ENCODE measurements at places on chromosomes 6 and 20.

- no peak for DNase-seq
These were observed 73.4 kb upstream of the GTSF1L start for GRCh38 chr20:43800186-43800585.

DNA sequence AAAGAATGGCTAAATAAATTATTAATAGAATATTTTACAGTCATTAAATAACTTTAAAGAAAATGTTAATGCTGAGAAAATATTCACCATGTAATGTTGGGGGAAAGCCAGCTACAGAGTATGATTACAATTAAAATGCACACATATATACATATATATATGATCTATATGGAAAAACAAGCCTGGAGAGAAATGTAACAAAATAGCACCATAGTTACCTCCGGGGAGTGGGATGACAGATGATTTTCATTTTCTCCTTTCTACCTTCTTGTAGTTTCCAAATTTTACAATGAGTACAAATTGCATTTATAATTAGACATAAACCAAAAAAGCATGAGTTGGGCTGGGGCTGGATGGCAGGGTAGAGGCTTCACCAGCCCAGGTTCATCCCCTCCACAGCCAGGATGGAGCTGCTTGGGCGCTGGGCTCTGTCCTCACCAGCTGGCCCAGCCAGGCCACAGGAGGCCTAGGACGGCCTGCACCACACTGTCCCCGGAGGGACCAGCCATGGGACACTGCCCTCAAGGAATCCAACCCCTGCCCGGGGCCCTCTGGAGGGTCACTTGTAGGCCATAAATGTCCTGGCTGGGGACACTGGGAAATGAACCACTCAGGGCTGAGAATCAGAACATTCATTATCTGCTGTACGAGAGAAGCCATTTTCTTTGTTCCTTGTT lies 10.3 kb downstream of the C20orf203 start:
- DNase-seq: no peak

GRCh38 chr6:82951389-82951788 lies 114.3 kb downstream of the UBE3D start:
- no peak for DNase-seq

DNA sequence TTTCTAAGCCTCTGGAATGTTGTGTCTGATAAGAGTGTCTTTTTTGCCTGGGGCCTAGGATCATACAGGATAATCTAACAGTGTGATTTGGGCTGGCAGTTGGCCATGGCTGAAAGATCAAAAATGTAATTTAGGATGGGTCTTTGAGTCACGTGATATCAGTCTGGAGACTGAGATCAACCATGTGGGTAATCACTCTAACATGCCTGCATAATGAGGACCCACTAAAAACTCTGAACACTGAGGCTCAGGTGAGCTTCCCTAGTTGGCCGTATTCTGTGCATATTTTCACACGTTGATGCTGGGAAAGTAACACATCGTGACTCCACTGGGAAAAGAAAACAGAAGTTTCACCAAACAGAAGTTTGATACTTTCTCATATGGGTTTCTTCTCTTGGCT lies 6.3 kb upstream of the MMS22L start:
- DNase-seq: no peak

DNA sequence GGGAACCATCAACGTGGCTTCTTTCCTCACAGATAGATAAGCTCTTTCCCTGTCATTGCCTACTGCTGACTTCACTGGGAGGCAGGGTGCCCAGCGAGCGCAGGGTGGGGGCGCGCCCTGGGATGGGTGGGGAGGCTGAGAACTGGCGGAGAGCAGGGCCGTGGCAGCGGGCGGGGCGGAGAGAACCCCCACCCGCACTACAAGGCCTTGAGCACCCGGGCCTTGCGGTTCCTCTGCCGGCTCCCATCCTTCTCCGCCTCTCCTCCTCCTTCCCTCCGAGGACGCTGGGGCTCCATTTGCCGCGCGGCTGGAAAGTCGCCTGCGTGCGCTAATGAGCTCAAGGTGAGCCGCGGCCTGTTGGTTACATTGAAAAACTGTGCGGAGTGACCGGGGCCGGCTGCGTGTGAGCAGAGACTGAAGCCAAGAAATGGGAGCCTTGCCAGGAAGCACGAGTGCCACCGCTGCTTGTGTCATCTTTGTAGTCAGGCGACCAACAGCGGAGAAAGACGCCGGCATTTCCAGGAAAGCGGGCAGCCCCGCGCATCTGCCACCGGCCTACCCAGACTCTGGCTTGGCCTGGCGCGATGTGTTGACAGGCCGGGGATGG lies 963.5 kb upstream of the SLC35B3 start:
- DNase-seq: no peak

GRCh38 chr6:105994591-105995390 lies 91.3 kb upstream of the PRDM1 start:
- DNase-seq: peak; percentile 11

DNA sequence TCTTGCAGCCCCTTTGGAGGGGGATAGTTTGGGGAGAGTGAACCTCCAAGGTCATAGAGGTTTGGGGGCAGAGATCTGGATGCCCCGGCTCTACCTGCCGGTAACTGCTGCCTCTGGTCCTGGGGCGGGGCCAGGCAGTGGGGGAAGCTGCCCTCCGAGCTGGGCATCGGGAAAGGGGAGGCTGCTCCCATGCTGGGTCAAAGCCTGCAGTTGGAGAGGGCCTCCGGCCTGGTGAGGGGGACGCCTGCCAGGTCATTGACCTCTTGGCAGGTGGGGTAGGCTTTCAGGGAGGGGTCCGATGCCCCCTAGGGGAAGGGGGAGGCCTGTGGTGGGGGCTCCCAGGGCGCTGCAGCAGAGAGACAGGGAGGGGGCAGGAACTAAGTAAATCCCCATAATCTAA lies 7.1 kb downstream of the COL11A2 start:
- DNase-seq: no peak

GRCh38 chr20:23180451-23180921 lies 94.4 kb upstream of the CD93 start:
- DNase-seq: no peak
